ENCODE measurements at places on chromosomes 7 and 10. TPM values are rescaled to one million over a fixed set of nuclear protein-coding genes. Genes with fewer than 3 reads are reported as not detected.

PPP1R17 gene
- not detected for total RNA-seq

DLG5 gene
- 10.4 TPM for total RNA-seq

OIT3 gene
- 0.19 TPM for total RNA-seq

SLC35G1 gene
- 3.3 TPM for total RNA-seq

LHFPL3 gene
- not detected for total RNA-seq

NAT16 gene
- not detected for total RNA-seq

SEMA3C gene
- 0.33 TPM for total RNA-seq

CDHR3 gene
- 2.1 TPM for total RNA-seq

MALRD1 gene
- total RNA-seq = not detected
